ENCODE measurements at places on chromosomes 13 and 19.

GRCh38 chr13:21077788-21078353 lies 16.5 kb upstream of the LATS2 start:
- DNase-seq, result no peak

DNA sequence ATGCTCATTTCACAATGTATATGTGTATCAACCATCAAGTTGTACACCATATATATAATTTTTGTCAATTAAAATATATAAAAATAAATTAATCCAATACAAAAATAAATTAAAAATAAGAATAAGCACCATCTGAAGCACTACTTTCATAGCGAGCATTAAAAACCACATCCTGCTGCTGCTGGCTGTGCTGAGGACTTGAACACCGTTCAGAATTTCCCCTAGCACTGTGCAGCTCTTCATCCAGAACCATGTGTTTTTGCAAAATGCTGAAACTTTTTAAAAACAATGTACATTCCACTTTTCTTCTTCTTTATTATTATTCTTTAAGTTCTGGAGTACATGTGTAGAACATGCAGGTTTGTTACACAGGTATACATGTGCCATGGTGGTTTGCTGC lies 40.0 kb upstream of the FOXO1 start:
- no peak for DNase-seq

GRCh38 chr19:57280962-57281400 lies 696 bp downstream of the ZNF460 start:
- DNase-seq, result no peak

DNA sequence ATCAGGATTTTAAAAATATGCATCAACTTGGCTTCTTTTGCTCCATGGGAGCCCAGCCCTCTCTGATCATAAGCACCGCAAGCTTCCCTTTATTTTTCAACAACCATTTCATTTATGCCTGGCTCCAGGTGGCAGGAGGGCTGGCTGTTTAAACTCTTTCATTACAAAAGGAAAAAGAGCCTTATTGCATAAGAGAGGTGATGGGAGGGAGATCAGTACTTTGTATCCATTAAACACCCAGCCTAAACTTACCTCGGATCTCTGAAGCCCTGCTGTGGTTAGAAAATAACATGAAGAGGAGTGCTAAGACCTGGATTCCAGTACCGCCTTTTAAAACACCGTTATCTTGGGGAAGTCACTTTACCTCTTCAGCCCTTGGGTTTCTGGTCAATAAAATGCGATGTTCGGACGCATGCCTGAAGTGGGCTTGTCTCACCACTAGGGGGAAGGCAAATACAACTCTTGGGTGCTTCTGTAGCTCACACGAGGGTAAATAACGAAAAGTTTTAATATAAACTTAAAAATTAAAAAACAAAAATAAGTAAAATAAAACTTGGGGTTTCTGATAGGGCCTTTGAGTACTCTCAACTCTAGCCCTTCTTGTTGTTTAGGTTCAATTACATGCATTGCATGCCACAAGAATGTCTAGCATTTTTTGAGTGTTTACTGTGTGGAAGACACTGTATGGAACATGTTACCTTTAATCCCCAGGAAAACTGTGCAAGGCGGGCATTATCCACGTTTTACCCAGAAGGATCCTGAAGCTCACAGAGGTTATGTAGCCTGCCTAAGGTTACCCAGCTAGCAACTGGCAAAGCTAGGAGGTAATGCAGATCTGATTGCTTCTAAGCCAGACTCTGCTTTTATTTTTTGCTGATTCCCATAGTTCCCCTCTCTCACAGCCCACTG lies 240.3 kb downstream of the LMO7 start:
- peak; percentile 74 for DNase-seq

GRCh38 chr19:7596211-7596937 lies 711 bp downstream of the CAMSAP3 start:
- DNase-seq, result no peak

DNA sequence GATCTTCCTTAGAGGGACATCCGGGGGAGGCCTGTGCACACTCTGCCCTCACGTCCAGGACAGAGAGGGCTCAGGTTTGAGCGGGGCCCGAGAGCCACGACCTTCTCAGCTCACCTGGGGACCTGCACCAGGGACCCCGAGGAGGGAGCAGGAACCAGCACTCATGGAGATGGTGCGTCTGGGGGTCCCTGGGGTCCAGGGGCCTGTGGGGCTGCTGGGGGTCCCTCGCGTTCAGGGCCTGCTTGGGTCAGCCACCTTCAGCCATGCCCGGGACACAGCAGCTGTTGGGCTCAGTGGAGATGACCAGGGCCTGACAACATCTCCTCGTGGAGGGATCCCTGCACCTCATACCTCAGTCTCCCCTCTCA lies 47.1 kb downstream of the TMEM255B start:
- DNase-seq, result no peak
